ENCODE measurements at places on chromosomes 2 and 18.
A peak's percentile ranks its signal among the peaks of the same experiment; 100 is the strongest.

GRCh38 chr18:6659963-6660725 is 69.4 kb upstream of the ARHGAP28 start:
- no peak for DNase-seq

GRCh38 chr18:23903971-23904370 is 110.6 kb upstream of the TTC39C start:
- DNase-seq: no peak

DNA sequence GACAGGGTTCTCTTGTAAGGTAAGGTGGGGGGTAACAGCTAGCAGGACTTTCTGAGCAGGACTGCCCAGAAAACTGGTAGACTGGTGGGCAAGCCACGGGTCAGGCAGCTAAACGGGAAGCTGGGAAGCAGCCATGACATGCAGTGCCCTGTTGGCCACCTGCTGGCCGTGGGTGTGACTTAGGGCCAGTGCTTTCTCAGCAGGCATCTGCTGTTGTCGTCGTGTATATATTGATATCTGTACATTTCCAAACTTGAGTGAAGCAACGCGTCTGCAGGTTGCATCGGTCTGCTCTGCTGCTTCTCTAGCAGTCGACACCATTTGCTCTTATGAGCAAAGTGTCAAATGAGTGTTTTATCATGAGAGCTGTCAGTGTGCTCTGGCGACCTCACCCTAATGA is 31.0 kb downstream of the COA5 start:
- no peak for DNase-seq

DNA sequence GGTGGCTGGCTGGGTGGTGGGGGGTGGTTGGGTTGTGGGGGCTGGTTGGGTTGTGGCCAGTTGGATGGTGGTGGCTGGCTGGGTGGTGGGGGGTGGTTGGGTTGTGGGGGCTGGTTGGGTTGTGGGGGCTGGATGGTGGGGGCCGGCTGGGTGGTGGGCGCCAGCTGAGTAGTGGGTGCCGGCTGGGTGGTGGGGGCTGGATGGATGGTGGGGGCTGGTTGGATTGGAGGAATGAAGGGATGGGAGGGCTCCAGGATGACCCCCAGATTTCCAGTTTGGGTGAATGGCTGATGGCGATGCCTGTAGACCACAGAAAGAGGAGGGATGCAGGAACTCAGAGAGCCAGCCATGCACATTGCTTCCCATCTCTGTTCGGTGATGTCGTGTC is 26.8 kb upstream of the GPR17 start:
- peak; percentile 14 for DNase-seq

DNA sequence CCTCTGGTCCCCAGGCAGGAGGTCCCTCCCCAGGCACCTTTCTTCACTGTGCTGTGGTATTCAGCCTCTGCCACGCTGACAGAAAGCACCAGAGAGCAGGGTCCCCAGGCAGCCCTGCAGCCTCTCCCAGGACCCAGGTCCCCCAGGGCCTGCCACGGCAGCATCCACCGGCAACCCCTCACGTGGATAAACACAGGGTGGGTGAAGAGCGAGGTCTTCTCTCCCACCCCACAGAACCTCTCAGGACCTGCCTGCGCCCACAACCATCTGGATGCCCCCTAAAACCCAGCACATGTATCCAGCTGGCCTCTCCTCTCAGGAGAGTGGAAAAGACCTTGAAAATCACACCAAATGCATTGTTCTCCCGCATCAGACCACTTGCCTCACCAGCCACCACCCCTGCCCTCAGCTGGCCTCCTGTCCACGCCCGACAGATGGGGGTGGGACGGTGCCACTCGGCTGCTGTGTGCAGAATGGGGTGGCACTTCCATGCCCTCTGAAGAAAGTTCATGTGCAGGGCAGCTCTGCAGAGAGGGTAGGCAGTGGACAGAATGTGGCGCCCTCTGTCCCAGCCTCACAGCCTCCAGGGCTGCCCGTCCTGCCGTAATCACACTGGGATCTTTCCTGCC is 4.0 kb upstream of the CROCC2 start:
- DNase-seq: no peak

GRCh38 chr2:236945431-236946016 is 140.2 kb upstream of the COPS8 start:
- no peak for DNase-seq

DNA sequence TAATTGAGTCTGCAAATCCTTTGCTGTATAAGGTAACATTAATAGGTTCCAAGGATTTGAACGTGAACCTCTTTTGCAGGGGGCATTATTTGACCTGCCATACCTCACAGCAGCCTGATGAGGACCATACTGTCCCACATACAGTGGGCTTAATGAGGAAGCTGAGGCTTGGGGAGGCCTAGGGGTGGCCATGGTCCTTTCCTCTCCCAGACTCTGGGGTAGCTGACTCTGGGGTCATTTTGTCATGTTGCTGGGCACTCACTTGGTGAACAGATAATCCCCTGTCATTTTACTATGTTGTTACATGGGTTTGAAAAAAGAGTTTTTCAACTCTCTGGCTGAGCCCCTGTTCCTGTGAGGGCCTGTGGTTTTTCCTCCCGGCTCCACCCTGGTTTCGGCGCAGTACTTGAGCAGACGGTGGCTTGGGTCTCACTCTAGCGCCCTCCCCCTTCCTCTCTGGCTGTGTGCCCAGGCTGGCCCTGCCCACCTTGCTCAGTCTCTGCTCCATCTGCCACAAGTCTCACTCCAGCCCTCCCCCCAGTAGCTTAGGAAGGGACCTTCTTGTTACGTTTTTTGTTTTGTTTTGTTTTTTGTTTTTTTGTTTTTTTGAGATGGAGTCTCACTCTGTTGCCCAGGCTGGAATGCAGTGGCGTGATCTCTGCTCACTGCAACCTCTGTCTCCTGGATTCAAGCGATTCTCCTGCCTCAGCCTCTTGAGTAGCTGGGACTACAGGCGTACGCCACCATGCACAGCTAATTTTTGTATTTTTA is 21.0 kb downstream of the INPP4A start:
- peak; percentile 84 for DNase-seq

- no peak for DNase-seq
Observed at GRCh38 chr2:31979956-31980355, 30.9 kb downstream of the MEMO1 start.

- no peak for DNase-seq
Observed at GRCh38 chr2:233410196-233410760, 56.0 kb downstream of the DGKD start.

DNA sequence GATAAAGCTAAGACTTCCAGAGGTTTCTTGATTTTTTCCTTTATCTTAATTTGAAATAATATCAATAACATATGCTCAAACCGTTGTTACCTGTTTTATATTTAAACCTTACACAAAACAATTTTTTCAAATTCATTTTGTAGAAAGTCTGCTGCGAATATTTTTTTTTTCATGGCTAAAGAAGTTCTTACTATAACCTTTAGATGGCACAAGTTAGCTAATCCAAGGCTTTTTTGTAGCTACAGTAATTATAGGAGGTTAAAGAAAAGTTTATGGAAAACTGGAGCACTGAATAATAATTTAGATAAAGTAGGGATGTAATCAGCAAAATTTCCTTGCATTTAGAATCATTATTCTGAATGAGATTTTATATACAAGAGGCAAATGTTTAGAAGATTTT is 78.0 kb upstream of the PNPT1 start:
- DNase-seq: no peak

DNA sequence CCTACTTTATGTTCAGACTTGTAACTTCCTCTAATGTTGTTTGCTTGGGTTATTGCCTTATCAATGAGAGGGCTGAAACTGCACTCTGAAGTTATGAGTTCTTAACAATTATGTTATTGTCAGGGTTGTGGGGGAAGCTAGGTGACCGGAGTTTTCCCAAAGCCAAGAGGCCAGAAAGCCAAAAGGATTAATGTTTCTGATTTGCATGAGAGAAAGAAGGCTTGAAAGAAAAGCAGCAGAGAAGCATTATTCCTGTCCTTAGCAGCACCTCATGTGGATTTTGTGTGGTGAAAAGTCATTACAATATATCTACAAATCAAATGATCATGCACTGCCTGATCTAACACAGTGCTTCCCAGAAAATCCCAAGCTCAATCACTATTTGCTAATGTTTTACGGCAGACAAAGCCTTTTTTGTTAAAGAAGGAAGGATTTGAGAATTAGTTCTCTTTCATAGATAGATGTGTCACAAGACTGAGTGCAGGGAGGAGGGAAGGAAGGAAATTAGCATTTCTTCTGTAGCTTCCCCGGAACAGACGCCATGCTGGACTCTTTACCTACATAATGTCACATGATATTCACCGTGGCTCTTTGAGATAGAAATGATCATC is 203.2 kb downstream of the ALK start:
- DNase-seq: no peak

DNA sequence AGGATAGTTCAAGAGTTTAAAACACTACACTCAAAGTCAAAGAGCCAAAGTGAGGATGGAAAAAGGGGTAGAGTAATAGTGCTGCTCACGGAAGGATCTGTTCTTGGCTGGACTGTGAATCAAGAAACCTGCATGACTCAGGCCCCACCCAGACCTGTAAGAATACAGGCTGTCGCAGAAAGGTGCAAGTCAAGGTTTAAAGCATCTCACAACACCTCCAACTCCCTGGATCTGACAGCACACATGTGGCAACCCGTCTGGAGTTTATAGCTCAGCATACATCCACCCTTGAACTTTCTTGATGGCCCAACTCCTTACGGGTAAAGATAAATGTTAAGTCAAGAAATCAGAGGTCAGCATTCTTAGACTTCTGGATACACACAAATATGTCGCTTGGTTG is 6.3 kb downstream of the KIAA2012 start:
- DNase-seq: no peak
